ENCODE measurements at places on chromosomes 2 and 18.

DNA sequence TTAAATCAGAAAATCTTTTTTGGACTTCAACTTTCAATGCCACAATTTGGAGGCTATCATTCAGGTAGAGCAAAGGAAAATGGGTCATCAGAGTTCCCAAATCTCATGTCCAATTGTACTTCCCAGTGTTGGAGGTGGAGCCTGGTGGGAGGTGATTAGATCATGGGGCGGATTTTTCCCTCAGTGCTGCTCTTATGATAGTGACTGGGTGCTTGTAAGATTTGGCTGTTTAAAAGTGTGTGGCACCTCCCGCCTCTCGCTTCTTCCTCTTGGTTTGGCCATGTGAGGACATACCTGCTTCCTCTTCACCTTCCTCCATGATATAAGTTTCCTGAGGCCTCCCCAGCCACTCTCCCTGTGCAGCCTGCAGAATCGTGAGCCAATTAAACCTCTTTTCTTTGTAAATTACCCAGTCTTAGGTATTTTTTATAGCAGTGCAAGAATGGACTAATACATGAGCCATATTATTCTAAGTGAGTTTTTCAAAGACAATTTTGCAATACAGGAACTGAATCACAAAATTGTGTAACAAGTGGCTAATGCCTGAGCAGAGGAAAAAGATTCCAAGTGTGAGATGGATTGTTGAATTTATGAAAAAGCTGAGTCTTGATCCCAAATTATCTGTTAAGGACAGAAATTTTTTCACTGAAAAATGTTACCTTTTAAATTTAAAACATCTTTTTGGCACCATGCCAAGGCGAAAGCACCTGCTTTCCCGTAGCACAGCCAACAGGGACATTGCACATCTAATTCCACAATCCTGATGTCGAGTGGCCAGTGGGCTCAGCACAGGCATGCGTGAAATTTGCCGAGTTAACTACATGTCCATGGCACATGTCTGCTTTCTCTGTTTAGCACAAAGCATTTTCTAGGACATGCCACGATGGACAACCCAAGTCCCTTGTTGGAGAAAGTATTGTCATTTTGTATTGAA is 150.9 kb downstream of the COL6A3 start:
- DNase-seq, result no peak

- DNase-seq, result peak; percentile 25
Measured at GRCh38 chr2:169360984-169361705, 1.2 kb downstream of the LRP2 start.

- DNase-seq, result no peak
Measured at GRCh38 chr2:236092714-236093113, 75.5 kb downstream of the GBX2 start.

- no peak for DNase-seq
Measured at GRCh38 chr2:24509840-24510239, 18.8 kb downstream of the NCOA1 start.

DNA sequence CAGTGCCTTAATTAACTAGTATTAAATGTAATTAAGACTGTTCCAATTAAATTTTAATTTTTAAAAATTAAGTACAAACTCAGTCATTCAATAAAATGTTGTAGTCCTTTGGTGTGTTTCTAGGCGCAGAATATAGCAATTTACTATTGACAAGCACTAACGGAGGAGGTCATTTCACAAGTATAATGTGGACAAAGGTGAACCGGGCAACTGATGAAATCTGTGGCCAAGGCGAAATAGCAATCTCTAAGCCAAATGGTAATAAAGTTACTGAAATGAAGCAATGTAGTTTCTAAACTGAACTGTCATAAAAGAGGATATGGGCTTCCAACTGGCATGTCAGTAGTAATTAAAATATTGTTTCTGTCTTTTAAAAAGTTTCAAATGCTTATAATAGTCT is 27.5 kb downstream of the FIGN start:
- no peak for DNase-seq

GRCh38 chr2:59195851-59196250 is 954.7 kb upstream of the FANCL start:
- DNase-seq, result no peak

DNA sequence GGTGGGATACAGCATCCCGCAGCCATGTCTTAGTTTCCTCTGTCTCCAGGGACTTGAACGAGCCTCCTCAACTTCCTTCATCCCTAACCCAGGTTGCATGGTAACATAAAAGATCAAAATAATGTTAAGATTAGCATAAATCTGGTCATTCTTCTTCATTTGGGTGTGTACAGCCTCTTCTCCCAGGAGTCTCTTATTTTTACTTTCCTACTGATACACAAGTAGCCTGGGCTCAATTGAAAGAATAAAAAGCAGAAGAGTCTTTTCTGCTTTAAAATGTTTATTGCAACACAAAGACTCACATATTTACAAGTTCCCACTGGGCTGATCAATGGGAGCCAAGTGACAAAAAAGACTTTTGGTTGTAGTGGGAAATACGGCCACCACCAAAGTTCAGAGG is 137.9 kb upstream of the PID1 start:
- no peak for DNase-seq

DNA sequence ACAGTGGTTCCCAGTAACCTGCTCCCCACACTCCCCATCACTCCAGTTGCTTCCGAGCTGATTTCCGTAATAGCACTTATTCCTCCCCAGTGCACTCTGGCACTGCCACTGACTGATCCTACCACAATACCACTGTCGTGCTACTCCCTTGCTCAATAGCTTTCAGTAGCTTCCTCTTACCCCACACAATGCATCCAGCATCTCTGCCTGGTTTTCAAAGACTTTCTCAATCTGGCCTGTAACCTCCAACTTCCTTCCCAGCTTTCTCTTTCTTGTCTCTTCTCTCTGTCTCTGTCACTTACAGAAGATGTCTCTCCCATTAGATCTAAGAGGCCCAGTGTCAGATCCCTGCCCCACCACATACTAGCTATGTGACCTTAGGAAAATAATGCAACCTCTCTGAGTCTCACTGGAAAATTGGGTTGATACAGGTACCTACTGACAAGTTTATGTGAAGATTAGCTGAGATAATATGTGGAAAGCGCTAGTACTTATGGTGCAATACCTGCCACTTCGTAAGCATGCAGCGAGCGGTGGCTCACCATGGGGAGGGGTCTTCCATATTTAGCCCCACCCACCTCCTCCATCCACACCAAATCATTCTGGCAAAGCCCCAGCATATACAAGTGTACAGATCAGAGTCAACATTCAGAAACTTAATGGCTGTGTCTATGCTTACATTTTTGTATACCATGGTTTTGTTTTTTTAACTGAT is 36.7 kb downstream of the SFXN5 start:
- no peak for DNase-seq

- DNase-seq, result no peak
Measured at GRCh38 chr2:227460070-227460485, 11.9 kb upstream of the AGFG1 start.

DNA sequence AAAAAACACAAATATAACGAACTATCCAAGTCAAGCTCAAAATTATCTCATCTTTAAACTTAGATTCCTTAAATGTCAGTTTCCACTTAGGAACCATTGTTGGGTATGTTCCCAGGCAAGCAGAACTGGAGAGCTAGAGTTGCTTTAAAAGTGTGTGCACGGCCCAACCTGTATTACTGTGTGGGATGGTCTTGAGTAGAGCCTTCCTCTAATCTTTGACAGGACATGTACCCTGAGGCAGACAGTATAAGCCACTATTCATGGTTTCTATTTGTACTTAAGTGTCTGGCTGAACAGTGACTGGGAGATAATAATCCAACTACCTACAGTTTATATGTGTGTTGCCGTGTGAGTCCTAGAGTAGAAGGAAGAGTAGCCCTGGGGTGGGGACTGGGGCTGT is 239.7 kb downstream of the GPD2 start:
- DNase-seq, result no peak

GRCh38 chr2:183035954-183036669 is 2.1 kb downstream of the NCKAP1 start:
- DNase-seq, result no peak

- DNase-seq, result no peak
Measured at GRCh38 chr2:70767079-70767698, 811 bp downstream of the ADD2 start.

GRCh38 chr2:9441556-9441955 is 18.1 kb downstream of the CPSF3 start:
- DNase-seq, result no peak

DNA sequence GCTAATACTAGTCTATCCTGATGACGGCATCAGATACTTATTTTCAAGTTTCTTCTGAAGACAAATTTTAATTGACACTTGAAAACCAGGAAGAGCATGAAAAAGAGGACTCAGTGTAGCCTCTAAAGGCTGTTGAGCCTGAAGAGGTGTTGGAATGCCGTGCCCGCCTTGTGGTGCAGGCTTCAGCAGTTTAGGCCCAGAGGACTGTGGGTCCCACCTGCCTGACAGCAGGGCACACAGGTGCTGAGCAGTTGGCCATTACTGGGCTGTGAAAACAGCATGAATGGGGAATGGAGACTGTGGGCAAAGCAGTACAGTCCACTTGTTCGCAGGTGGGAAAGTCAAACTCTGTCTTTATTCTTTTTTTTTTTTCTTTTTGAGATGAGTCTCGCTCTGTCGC is 49.8 kb upstream of the THOC1 start:
- DNase-seq, result no peak

DNA sequence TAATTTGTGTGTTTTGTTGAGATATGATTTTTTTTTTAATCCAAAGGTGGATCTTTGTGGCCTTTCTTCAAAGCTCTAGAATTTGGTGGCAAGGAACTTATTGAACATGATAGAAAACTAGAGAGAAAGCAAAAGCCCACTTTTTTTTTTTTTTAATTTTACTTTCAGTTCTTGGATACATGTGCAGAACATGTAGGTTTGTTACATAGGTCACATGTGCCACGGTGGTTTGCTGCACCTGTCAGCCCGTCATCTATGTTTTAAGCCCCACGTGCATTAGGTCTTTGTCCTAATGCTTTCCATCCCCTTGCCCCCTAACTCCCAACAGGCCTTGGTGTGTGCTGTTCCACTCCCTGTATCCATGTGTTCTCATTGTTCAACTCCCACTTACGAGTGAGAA is 135.9 kb downstream of the RHBDD1 start:
- DNase-seq, result no peak

GRCh38 chr18:77054606-77055428 is 77.8 kb downstream of the MBP start:
- DNase-seq, result peak; percentile 68

DNA sequence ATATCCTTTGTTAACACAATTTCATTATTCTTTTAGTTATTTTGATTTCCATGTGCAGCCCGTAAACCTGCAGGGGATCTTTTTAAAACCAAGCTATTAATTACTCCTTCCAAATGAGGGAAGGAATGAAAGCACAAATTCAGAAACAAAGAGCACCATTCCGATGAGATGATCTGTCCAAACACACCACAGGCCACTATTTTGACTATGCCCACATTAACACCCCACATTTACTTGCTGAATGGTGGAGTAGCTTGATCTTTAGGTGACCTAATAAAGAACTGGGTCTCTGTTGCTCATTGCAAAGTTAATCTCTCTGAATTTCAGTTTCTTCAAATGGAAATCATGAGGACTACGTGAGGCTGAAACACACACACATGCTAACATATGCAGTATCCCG is 218.0 kb downstream of the IRS1 start:
- DNase-seq, result no peak

GRCh38 chr2:46569061-46569560 is 89.7 kb downstream of the TMEM247 start:
- no peak for DNase-seq

DNA sequence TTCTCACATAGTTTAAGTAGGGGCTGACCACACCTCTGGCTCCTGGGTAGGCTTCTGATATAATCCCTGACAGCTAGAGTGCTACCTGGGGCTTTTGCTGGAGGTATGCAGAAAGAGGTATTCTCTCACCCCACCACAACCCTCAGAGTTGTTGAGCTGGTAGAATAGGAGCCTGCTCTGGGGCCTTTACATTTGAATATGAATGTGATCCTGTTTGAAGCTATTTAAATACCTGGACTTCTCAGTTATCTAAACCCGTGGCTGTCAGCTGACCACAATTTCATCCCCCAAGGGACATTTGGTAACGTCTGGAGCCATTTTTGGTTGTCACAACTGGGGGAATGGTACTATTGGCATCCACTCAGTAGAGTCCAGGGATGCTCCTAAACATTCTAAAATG is 669.1 kb downstream of the SATB2 start:
- no peak for DNase-seq

DNA sequence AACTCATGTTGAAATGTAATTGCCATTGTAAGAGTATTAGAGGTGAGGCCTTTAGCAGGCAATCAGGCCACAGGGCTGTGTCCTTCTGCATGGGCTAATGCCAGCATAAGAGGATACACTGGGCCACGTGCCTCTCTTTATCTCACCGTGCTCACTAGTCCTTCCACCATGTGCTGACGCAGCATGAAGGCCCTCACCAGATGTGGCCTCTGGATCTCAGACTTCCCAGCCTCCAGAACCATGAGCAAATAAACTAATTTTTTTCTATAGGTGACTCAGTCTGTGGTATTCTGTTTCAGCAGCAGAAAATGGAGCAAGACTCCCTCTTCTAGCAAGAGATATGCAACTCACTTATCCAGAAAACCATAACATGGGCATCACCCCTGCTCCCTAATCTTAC is 149.7 kb upstream of the ZNF236 start:
- DNase-seq, result no peak

DNA sequence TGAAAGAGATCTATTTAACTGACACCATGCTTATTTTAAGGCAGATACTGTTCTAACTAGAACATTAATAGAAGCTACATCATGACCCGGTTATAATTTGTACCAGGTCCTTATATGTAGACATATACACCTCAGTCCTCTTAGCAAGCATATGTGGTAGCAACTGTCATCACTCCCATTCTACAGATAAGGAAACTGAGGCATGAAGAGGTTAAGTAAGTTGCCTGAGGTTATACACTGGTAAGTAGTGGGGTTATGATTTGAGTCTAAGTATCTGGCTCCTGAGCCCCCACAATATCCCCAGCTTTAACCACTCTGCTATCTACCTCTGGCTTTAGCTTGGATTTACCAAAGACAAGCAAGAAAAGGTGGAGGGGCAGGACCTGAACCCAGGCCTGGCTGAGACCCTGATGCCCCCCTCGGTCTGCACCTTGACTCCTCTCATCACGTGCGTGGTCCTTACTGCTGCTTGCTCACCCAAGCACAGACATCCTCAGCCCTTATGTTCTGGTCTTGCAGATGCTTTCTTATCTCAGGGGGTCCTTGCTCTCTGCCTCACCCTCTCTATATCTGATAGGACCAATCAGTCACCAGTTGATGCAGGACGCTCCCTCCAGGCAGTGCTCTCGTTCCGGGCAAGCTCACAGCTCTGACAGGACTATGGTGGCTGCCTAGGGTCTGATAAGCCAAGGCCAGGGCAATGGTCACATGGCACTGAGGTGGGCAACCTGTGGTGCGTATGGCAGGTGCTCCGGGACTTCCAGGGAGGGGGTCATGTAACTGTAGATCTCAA is 4.0 kb downstream of the DYSF start:
- no peak for DNase-seq

- DNase-seq, result no peak
Measured at GRCh38 chr2:179671043-179671981, 190.1 kb downstream of the ZNF385B start.

Measured in HuH-7.5 (cell line).